Stimulated activated CD4-positive, alpha-beta T cell treated with anti-CD3 and anti-CD28 coated beads, Interleukin-4, amount 100 ng/mL, for 4 hours (primary cell): ENCODE measurements at places on chromosomes 12 and 14.

- DNase-seq, result no peak
Observed at GRCh38 chr12:109553906-109554500, 19.3 kb downstream of the MMAB start.

- no peak for DNase-seq
Observed at GRCh38 chr12:103524238-103524875, 28.6 kb upstream of the C12orf42 start.

GRCh38 chr14:23123419-23123818 is 4.4 kb upstream of the CEBPE start:
- no peak for DNase-seq

DNA sequence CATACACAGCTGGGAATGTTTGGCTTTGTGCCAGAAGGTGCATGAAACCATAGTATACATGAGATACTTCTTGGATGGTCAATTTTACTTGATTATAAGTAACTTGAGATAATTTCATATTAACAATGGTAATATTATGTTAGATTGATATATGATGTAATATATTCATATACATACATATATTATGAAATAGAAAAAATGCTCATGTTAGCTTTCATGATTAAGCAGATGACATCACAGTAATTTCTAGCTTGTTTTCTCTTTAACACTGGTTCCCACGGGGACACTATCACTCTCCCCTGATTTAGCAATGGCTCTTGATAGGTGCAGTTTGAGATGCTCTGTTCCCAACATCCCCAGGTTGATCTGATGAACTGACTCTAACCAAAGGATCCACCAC is 35.4 kb upstream of the NTF3 start:
- no peak for DNase-seq

- no peak for DNase-seq
Observed at GRCh38 chr12:11705010-11705409, 55.5 kb downstream of the ETV6 start.

- DNase-seq, result no peak
Observed at GRCh38 chr12:109382031-109382430, 34.3 kb downstream of the MYO1H start.

- no peak for DNase-seq
Observed at GRCh38 chr12:79262938-79263337, 398.4 kb downstream of the SYT1 start.

GRCh38 chr12:51632623-51633022 is 41.6 kb downstream of the SCN8A start:
- no peak for DNase-seq

DNA sequence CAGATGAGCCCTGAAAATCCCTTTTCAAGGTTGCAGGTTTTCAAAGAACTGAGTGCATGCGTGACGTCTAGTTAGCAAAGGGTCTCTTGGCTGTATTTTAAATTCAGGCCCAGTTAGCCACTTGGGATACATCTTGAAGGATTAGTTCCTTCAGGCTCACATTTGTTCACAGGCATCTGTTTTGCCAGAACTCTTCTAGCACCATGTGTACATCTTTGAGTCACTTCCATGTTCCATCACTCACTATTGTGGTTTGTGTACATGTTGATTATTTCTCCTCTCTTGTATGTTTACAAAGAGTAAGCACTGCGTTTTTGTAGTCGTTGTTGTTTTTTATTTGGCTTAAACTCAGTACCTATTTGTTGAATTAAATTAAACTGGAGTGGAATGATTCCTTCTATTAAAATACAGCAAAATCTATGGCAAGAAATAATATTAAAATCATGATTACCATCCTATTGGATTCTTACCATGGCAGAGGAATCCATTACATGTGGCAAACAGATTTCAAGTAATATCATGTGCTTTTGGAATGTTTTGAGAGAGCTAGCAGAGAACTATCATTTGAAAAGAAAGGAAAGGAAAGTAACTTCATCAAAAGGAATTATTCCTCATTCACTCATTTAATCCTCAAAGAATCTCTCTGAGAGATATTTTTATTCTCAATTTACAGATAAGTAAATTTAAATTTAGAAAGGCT is 438.9 kb upstream of the FAR2 start:
- DNase-seq, result no peak

DNA sequence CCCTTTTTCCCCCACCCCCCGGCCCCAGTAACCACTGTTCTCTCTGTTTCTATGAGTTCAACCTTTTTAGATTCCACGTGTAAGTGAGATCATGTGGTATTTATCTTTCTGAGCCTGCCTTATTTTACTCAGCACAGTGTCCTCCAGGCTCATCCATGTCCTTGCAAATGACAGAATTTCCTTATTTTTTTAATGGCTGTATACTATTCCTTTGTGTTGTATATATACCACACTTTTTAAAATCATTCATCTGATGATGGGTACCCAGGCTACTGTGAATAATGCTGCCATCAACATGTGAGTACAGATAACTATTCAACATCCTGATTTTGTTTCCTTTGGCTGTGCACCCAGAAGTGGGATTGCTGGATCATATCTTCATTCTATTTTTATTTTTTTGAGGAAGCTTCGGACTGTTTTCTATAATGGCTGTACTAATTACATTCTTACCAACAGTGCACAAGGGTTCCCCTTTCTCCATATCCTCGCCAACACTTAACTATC is 54.7 kb downstream of the DDX51 start:
- DNase-seq, result no peak

GRCh38 chr14:70972107-70972976 is 65.1 kb downstream of the PCNX1 start:
- DNase-seq, result peak; percentile 76

- no peak for DNase-seq
Observed at GRCh38 chr14:94893411-94894160, 123.7 kb upstream of the GSC start.

- no peak for DNase-seq
Observed at GRCh38 chr14:90344331-90345238, 12.8 kb upstream of the NRDE2 start.

GRCh38 chr14:34161351-34162082 is 210.6 kb upstream of the EGLN3 start:
- no peak for DNase-seq

- DNase-seq, result no peak
Observed at GRCh38 chr12:104163631-104164030, 25.6 kb upstream of the NFYB start.

DNA sequence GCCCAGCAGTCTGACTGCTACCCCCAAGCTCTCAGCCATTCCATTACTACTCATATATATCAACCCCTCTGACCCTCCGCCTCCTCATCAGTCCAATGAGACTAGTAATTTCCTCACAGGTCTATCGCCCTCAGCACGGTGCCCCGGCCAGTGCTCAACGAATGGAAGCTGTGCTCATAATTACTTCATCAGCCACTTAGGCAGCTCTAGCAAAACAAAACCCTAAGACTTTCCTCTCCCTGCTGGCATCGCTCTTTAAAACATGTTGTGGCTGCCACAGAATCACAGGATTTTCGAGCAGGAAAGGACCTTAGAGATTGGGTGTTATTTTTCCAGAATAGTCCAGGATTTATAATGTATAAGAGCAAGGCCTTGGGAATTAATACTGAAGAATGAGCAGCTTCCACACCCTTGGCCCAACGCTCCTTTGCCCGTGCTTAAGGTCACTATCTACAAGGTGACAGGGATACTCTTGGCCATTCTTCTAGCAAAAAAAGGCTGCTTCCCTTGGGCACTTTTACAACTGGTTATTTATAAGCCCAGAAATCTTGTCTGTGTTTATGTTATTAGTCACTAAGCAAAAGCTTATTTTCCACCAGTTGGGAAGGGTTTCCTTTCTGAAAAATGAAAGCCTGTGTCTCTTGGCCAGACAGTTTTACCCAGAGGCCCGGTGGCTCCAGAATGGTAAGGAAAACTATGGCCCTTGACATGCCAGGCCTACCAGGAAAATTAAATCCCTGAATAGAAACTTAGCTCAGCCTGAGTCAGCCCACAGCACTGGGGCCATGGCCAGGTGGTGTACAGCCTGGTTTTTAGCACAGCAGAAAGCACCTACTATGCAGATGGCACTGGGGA is 47.9 kb downstream of the NUAK1 start:
- no peak for DNase-seq

- DNase-seq, result no peak
Observed at GRCh38 chr14:37600880-37601741, 5.7 kb downstream of the TTC6 start.

DNA sequence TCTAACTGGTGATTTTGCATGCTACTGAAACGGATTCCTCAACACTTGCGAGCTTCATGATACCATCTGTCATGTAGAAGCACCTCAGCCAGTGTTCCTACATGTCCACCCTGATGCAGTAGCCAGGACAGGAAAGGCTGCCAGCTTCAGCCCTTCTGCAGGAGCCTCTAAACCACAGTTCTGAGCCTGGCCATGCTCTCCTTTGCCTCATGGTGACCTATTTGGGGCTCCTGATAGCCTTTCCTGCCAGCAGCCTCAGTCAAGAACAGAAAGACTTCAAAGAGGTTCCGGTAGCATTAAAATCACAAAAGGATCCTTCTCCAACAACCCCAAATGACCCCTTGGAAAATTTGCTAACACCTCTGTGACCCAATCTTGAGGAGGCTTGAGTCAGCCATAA is 96.0 kb downstream of the CNTN1 start:
- DNase-seq, result no peak

- DNase-seq, result peak; percentile 46
Observed at GRCh38 chr12:9673404-9674225, 4.1 kb downstream of the CLEC2D start.

GRCh38 chr14:66572826-66573225 is 64.9 kb downstream of the GPHN start:
- DNase-seq, result no peak

DNA sequence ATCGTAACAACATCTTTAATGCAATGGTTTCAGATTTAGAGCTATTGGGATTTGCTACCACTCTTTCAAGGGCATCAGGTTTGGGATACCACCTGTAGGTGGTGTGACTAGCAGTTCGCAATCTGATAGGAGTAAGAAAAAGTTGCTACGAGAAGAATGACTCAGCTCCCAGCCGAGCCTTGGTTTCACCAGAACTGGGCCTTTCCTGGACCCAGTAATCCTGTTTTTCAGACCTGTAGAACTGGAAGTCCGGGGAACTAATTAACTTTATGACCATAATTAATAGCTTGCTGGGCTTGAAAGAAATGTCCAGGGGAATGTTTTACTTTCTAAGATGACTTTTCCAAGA is 770 bp downstream of the ABHD4 start:
- peak; percentile 25 for DNase-seq

- DNase-seq, result no peak
Observed at GRCh38 chr12:46659032-46659650, 166.7 kb downstream of the SLC38A4 start.

- no peak for DNase-seq
Observed at GRCh38 chr12:55658635-55659391, 22.1 kb downstream of the OR10P1 start.

DNA sequence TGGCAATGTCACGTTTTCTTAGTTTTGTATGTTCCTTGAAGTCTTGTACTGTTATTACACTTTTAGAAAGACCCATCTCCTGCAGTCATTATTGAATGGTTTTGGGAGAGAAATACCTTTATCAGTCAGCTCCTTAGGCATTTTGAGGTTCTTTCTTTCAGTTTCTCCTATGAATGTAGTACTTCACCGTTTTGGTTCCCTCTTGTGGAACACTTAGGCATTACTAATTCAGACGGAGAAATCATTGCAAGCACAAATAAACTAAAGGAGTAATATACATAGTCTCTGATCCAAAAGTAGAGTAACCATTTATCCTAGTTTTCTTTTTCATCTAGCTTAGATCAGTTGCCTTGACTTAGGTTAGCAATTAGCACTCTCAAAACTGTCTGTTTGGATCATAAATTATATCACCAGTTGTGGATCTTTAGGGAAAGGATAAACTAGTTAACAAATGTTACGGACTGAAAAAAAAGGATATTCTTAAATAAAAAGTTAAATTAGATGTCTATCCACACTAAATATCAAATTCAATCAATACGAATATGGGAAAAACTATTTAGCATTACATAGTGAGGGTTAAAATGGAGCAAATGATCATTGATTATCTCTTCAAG is 1538.3 kb upstream of the SEL1L start:
- no peak for DNase-seq

GRCh38 chr12:104280717-104281458 is 22.7 kb upstream of the EID3 start:
- no peak for DNase-seq

GRCh38 chr14:61121355-61121787 is 140.3 kb downstream of the SLC38A6 start:
- no peak for DNase-seq

- DNase-seq, result no peak
Observed at GRCh38 chr12:95908573-95908972, 33.8 kb downstream of the CCDC38 start.

GRCh38 chr14:96722736-96723135 is 74.4 kb upstream of the VRK1 start:
- no peak for DNase-seq

GRCh38 chr14:87483271-87484260 is 509.4 kb downstream of the GALC start:
- no peak for DNase-seq

GRCh38 chr14:93148979-93149378 is 33.3 kb upstream of the ITPK1 start:
- DNase-seq, result no peak

- peak; percentile 62 for DNase-seq
Observed at GRCh38 chr14:24339284-24340151, at the start of gene RIPK3. Gene RIPK3, minus strand, starts transcription at chr14:24339991. Its CDS starts 165 bp downstream, at chr14:24339826.

DNA sequence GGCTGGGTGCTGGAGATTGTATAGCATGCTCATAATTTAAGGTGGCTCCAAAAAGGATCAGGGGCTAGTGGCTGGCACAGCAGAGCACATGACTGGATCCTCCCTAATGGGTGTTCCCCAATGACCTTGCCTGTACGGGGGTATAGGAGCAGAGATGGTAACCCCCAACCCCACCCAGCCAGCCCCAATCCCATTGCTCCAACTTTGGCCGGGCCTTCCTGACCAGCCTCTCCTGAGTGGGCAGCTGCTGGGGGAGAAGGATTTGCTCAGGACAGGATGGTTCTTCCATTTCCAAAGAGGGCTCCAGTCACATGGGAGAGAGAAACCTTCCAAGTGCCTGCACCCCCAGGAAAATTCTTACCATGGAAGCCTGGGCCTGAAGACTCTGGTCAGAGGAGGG is 15.3 kb upstream of the NR4A1 start:
- DNase-seq, result no peak

DNA sequence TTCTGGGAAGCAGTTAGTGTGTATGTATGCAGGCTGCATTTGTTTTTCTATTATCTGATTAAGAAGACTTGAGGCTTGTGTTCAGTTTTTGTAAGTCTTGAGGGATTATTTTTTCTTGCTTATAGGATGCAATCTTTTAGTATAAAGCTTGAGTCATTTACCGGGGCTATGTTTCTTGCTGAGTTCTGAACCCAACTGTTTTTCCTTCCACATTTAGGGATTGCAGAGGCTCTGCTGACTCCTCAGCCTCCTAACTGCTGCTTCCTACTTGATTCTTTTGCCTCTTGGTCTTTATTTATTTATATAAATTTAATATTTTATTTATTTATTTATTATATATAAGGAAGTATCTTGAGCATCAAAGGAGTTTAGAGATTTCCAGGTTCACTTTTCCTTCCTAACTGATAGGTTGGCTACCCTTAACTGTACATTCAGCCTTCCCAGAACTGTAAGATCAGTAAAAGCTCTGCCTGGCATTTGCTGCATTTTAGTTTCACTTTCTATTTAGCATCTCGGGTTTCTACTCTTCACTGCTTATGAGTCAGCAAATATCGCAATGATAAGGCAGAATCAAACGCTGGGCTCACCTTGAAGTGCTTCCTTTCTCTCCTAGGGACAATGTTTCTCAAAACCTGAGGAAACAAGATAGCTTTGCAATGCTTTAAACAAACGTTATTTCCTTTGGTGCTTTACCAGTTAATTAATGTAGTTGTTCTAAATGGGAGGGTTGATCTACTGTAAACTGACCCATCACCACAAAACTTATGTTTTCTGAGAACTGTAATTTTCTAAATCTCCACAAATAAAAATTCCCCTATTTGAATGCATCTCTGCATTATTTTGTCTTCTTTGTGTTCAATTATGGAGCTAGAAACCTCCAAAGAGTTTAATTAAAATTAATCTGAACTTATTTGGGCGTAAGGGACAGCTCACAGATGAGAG is 1183.7 kb upstream of the TMEM132C start:
- DNase-seq, result peak; percentile 7
